Type B pancreatic cell (in vitro differentiated cells): ENCODE measurements at places on chromosomes 1 and 21.
A peak's percentile ranks its signal among the peaks of the same experiment; 100 is the strongest.

DNA sequence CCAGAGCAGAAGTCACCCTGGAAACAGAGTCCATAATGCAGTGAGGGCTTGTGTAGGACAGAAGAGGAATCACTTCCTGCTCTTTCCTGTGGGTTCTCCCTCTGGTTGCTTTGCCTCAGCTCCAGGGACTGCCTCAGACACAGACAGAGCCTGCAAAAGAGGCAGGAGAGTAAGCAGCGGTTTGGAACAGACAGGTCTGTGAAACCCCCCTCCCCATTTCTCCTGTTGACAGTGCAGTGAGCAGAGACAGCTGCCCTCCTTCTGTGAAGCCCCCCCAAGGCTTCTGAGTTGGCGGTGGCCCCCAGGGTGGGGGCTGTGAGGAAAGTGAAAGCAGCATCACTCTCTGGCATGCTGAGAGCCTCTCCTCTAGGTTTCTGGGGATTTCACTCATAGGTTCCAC lies 53.0 kb downstream of the MAB21L3 start:
- peaks cover 24% of the 10 kb centered on the region for H3K27me3 ChIP-seq
- DNase-seq = no peak
- H3K36me3 ChIP-seq = no peaks in the 10 kb centered on the region

DNA sequence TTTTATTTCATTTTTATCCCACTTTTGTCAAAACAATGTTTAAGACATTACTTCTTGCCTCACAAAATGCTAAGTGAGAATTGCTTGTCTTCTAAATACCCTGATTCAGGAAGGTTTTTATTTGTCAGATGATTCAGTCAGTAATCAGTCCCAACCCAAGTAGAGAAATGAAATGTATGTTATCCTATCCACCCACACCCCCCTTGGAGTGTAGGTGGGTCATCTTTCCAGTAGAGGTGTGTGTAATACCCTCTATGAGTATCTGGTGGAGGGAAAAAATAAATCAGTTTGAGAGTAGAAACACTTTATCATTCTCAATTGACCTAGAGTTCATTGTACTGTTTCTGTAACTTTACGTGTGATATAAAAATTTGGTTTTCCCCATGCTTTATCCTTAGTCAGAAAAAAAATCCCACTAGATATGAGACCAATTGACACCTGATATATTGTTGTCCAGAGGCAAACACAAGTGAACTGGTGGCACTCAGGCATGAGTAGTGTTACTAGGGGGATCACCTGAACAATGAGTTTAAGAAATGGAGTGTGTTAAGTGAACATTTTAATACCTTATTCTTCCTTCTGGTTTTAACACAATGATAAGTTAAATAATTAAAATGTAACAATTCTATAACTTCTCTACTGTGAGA lies 153.8 kb upstream of the C1orf105 start:
- H3K27ac ChIP-seq = no peak overlapping the region
- no peaks in the 10 kb centered on the region for H3K27me3 ChIP-seq
- no peaks in the 10 kb centered on the region for H3K36me3 ChIP-seq

DNA sequence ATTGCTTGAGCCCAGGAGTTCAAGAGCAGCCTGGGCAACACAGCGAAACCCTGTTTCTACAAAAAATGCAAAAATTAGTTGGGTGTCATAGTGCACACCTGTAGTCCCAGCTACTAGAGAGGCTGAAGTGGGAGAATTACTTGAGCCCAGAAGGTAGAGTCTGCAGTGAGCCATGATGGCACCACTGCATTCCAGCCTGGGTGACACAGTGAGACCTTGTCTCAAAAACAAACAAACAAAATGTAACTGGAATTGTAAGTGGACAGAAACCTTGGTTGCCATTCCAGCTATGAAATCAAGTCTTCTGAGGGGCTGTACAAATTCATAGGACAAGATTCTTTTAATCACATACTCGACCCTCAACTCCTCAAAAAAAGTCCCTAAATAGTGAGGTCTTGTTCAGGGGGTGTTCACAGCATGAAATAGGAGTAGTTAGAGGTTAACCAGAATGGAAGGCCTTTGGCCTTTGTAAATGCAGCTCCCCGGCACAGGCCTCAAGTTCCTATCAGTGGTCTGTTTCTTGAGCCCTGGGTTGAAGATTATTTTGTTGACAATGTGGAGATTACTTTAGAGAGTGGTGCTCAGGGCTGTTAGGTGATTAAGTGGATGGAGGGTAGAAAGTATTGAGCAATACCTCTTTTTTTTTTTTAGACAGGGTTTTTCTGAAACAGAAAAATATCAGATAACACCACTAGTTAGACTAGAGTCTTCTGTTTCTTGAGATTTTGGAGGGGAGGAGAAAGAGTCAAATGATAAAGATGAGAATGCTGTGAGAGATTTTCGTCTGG lies 138.7 kb upstream of the ZNF648 start:
- peak overlapping the region; percentile 0 for H3K4me3 ChIP-seq
- DNase-seq = no peak
- no peaks in the 10 kb centered on the region for H3K27me3 ChIP-seq
- H3K36me3 ChIP-seq = no peaks in the 10 kb centered on the region

- H3K27me3 ChIP-seq = peaks cover 4% of the 10 kb centered on the region
- H3K36me3 ChIP-seq = peaks cover 10% of the 10 kb centered on the region
- H3K4me3 ChIP-seq = no peak overlapping the region
- H3K4me1 ChIP-seq = peaks cover 26% of the 10 kb centered on the region
Observed at GRCh38 chr1:245363461-245364200, 208.8 kb downstream of the KIF26B start.

DNA sequence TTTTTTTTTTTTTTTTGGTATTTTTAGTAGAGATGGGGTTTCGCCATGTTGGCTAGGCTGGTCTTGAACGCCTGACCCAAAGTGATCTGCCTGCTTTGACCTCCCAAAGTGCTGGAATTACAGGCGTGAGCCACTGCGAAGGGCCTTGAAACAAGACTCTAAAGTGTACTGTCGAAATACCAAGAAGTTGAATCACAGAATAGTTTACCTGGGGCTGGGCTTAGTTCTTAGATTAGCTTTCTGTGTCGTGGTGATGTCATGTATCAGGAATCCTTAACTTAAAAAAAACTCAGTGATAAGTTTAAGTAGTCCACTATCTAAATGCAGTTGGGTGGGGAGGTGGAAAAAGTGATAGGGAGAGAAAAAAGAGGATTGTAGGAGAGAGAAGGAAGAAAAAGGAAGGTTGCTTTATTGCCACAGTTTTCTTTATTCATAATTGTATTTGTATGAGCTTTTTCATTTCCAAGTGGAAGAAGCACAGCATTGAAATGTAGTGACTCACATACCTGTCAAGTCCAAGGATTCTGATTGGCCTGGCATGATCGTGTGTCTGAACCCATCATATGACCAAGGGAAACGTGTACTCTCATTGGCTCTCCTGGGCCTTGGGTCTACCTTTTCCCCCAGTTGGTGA lies 13.4 kb downstream of the ITSN1 start:
- peaks cover 40% of the 10 kb centered on the region for H3K4me1 ChIP-seq
- H3K27me3 ChIP-seq = no peaks in the 10 kb centered on the region
- peak overlapping the region; percentile 46 for H3K4me3 ChIP-seq
- no peak for DNase-seq
